Chondrocyte (in vitro differentiated cells): ENCODE measurements at places on chromosomes 12 and 14. TPM values are rescaled to one million over a fixed set of nuclear protein-coding genes. Genes with fewer than 3 reads are reported as not detected.

DNA sequence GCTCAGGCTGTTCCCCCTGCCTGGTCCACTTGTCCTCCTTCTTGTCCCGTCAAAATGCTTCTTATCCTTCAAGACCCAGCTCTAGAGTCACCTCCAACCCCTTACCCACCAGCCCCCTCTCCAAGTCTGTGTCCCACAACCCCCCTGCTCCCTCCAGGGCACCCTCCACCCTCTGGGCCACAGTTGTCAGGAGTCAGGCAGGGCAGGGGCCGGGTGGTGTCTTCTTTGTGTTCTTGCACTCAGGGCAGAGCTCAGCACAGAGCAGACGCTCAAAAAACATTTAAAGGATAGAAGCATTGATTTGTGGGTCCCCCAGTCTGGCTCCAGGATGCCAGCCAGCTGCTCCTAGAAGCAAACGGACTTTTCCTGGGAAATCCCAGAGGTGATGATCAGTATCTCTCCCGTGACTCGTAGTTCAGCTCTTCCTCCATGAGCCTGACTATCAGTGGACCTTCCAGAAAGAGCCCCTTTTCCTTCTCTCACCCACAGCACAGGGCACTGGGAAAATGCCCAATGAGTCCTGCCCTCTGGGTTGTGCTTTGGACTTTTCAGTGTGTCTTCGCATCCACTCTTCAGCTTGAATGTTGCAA, 17.2 kb upstream of the BDKRB1 start:
- no peak for DNase-seq

ZFHX2 gene
- total RNA-seq = 5.9 to 11.8 TPM (median 9.8 TPM) in 3 replicates

DNA sequence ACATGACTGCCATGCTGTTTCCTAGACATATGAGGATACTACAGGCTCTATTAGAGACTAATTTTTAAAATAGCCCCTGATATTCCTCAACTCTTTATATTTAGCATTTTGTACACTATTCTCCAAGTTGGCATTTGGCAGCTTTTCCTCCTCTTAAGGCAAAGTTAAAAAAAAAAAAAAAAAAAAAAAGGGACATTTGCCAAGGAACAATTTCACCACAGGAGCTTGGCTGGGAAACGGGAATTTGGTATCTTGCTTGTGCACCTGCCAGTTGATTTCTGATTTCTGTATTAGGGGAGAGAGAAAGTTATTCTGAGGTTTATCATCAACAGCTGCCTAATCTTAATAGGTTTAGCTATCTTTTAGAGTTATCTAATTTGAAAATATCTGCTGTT, 87.2 kb downstream of the CAND1 start:
- no peak for DNase-seq

DNA sequence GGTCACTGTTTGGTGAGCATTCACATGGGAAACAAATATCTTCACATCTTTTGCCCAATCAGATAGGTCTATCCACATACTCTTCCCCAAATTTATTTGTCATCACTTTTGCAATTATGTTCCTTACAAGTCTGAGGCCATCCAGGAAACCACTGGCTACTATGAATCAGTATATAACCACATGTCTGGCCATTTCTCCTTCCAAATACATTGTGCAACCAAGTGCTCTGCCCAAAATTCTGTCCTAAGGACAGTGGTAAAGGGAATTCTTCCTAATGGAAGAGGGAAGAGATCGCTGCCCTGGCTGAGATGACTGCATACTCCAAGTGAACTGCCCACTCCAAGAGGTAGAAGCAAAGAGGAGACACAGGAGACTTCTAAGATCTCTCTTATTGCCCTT, 148.9 kb upstream of the MAX start:
- no peak for DNase-seq

DNA sequence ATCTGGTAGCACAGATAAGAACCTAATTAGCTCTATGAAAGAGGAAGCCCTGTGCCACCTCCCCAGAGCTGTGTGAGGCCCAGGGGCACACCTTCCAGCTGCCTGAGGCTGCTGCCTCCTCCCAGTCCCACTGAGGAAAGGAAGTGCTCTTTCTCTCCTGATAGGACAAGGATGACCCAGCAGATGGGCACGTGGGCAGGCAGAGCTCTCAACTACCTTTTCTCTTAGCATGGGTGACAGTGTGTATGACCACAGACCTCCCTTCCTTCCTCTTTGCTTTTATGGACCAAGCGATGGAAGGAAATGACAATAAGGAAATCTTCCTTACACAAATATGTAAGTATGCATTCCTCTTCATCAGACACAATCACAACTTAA, 127.6 kb upstream of the AMIGO2 start:
- no peak for DNase-seq

DNA sequence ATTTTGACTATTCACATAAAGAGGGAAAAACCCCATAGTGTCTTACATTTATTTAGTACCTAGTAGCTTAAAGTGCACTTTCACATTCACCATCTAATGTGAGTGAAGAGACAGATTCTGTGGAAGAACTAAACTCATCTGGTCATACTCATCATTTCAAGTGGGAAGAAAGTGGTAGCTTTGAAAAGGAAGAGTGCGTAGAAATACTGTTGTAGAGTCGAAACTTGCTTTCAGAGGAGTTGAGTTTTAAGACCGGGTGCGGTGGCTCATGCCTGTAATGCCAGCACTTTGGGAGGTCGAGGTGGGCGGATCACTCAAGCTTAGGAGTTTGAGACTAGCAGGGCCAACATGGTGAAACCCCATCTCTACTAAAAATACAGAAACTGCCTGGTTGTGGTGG, 222.2 kb downstream of the ERC1 start:
- DNase-seq = no peak

CRIP1 gene
- 38.7 to 181 TPM (median 174 TPM) in 3 replicates for total RNA-seq

RASAL1 gene
- not detected in 3 replicates for total RNA-seq

DNA sequence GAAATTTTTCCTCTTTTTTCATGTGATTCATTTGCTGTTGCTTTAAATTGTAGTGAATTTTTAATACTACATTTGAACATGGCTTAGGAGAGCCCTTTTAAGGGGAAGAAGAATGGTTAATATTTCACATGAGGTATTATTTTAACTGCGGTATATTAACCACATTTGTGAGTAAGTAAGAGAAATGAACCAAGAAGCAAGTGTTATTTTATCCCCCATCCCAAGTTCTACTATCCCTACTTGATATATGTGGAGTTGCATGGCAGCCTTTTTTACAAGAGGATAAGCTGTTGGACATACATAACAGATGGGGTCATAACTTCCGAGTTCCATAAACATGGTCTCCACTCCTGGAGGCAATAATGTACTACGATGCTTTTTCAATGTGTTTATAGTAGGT, 623.3 kb downstream of the LRFN5 start:
- DNase-seq = no peak

CFAP251 gene
- total RNA-seq = 3.5 to 6.4 TPM (median 4.5 TPM) in 3 replicates

- no peak for DNase-seq
Observed at GRCh38 chr14:51236314-51236713, 3.7 kb upstream of the TMX1 start.

DNA sequence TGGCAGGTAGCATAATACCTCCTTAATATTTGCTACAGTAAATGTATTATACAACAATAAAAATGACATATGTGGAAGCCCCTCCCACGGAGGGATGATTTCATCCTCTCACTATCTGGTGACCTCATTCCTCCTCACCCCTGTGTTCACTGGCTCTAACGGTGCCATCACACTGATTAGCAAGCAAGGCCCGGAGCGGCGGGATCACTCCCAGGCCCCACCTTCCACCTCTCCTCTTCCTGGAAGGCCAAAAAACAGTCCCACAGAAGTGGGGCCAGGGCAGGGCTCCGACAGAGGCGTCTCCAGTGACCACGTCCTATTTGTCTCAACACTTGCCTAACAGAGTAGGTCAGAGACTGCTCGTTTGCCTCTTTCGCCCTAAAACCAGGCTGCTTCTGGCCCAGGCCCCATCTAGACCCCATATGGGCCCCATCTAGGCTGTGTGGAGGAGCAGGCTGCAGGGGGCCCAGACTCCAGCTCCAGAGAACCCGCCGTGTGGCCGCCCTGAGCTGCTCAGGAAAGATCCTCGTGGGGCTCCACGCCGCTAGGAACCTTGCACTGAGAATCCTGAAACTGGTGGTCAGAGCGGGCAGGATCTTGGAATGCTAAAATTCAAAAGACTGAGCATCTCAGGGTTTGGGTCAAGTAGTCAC, 3.7 kb downstream of the SELPLG start:
- no peak for DNase-seq

DNA sequence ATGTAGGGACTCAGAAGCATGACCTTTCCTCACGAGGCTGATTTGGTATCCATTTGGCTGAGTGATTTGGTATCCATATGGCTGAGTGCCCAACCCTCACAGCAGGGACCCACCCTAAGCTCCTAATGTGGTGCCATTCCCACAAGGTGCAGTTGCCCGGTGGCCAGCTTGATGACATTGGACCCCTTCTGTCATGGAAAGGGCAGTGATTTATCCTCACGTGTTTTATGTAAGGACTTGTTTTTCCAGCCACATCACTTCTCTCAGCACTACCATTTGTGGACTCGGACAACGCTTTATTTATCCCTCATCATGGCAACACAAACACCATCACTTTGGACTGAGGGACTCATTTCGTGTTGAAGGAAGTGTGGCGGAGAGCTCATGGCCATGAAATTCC, 8.5 kb upstream of the CDC42BPB start:
- DNase-seq = no peak

- DNase-seq = no peak
Observed at GRCh38 chr12:91937706-91938105, 207.9 kb downstream of the BTG1 start.

DNA sequence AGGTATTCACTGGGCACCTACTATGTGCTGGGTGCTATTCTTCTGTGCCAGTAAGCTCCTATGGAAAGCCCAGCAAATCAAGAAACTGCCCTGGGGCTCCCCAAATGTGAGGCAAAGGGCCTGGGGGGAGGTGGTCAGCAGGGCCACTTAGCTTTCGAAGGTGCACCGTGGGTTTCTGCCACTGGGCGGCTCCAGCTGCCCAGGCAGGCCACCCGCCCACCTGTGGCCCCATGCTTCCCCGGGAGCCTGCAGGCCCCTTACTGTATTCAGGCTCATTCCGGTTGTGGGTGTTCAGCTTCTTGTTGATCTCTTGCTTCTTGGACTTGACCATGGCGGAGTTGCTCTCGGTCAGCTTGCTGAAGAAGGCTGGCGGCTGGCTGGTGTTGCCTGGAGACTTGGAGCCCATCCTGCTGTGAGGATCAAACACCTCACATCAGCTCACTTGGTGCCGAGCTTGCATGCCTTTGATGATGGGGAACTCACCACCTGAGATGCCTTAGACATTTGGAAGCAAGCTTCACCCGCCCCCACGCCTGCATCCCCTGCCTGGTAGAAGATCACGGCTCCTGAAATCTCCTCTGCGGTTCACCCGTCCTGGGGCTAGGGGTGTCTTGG, 37.3 kb downstream of the RFLNA start:
- no peak for DNase-seq

FOXM1 gene
- 13.1 to 17.6 TPM (median 15.2 TPM) in 3 replicates for total RNA-seq

TMTC1 gene
- 24.0 to 49.1 TPM (median 25.2 TPM) in 3 replicates for total RNA-seq

GRCh38 chr14:69017706-69018105, 38.6 kb upstream of the ACTN1 start:
- DNase-seq = no peak

DNA sequence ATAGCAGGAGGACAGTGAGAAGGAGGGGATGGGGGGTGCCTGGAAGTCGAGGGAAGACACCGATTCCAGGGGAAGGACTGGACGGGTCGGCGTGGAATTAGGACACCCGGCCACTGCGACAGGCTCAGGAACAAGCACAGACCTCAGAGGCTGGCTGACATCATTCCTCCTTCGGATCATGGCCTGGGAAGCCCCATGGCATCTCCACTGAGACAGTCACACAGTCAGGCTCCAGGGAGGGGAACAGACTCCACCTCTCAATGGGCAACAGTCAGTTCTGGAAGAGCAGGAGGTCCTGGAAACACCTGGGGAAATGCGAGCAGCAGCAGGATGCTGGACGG, 67.9 kb upstream of the FBRSL1 start:
- no peak for DNase-seq

AQP2 gene
- not detected in 3 replicates for total RNA-seq

- DNase-seq = no peak
Observed at GRCh38 chr12:55847603-55848291, 5.0 kb upstream of the MMP19 start.

GRCh38 chr12:96146747-96147146, 47.4 kb upstream of the ELK3 start:
- DNase-seq = no peak

ACOT2 gene
- 38.0 to 48.5 TPM (median 46.4 TPM) in 3 replicates for total RNA-seq

DNA sequence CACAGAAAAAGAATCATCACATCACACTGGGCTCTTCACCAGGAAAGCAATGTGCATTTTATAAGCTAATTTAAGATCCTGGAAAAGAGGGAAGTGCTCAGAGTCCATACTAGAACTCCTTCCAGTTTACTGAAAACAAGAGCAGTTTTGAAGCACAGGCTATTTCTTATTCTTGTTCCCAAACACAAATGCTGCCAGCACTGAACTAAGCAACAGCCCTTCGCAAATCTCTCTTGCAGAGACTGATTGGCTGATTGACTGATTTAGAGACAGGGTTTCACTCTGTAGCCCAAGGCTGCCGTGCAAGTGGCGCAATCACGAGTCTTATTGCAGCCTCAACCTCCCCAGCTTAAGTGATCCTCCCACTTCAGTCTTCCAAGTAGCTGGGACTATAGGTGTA, 44.8 kb downstream of the BCL2L14 start:
- no peak for DNase-seq

- DNase-seq = no peak
Observed at GRCh38 chr12:55019784-55020183, at the start of gene NEUROD4. NEUROD4 (plus strand) TSS chr12:55019974; CDS start chr12:55026440, 6,466 bp downstream.

EPYC gene
- total RNA-seq = not detected in 3 replicates

LALBA gene
- total RNA-seq = not detected in 3 replicates

LPCAT3 gene
- total RNA-seq = 18.8 to 22.1 TPM (median 19.4 TPM) in 3 replicates

DNA sequence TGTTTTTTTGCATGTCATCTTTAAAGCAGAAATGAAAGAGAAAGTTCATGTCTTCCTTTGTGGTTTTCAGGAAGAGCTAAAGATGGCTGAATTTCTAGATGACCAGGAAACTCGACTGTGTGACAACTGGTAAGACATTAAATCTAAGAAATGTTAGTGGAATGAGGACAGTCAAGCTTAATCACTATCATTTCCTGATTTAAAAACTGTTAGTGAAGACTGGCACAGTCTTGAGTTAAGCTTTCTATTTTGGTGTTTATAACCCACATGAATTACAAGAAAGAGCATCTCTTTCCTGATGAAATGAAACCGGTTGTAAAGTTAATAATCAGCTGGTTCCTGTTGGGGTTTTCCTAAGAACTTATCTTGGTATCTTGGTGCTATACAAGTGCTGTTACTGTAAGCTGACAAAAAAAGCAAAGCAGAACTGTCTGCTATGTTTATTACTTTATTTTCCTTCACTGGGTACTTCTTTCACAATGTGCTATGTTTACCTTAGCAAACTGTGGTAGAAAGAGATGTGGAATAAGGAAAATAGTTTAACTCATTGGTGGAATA, 5.2 kb downstream of the TRAFD1 start:
- no peak for DNase-seq

DNA sequence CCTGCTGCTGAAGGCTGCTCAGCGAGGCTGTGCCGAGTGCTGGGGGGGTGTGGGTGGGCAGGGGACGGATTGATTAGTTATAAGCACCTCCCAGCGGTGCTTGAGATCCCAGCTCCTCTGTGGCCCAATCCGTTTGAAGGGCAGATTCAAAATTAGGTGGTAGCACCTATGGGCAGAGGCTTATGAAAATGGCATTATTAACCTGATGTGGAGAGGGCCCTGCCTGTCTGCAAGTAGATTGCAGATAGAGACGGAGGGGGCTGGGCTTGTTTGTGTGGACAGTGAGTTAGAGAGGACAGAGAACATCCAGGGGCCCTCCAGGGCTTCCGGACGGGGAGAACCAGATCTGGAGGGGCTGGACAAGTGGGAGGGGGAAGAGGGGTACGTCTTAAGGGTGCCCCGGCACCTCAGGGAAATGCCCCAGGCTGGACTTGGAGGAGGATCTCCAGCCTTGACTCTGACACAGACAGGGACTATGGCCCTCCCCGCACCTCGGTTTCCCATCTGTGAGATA, at the start of gene RTL1:
TSS of gene RTL1 (minus strand) at position 51 of the 514 bp plus-strand sequence. CDS start 18,934 bp downstream, outside the sequence.
- peak; percentile 64 for DNase-seq
